Aorta (tissue), 5 donors: ENCODE measurements at places on chromosomes 11 and 22. TPM values are rescaled to one million over a fixed set of nuclear protein-coding genes. Genes with fewer than 3 reads are reported as not detected.

GRCh38 chr11:64357904-64358535, 942 bp upstream of the RPS6KA4 start:
- H3K27ac ChIP-seq = no peak overlapping the region
- H3K27me3 ChIP-seq = no peaks in the 10 kb centered on the region
- no peaks in the 10 kb centered on the region for H3K4me1 ChIP-seq
- H3K36me3 ChIP-seq = peaks cover 2% of the 10 kb centered on the region

DNA sequence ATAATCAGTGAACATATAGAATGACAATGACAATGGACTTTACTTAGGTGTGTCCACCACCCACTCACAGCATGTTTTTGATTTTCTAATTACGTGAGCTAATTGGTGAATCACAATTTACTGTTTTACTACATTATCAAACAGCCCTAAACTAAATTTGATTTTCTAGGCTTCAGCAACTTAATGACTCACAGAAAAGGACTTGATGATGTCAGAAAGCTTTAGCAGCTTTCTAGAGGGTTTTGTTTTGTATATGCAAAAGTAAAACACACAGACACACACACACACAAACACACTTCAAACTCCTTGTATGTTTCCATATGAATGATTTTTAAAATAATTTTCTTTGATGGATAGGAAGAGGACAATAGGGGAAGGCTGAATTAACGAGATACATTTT, 878.6 kb upstream of the CCDC90B start:
- H3K36me3 ChIP-seq = no peaks in the 10 kb centered on the region
- no peaks in the 10 kb centered on the region for H3K4me1 ChIP-seq
- H3K27me3 ChIP-seq = no peaks in the 10 kb centered on the region
- DNase-seq = no peak

DNA sequence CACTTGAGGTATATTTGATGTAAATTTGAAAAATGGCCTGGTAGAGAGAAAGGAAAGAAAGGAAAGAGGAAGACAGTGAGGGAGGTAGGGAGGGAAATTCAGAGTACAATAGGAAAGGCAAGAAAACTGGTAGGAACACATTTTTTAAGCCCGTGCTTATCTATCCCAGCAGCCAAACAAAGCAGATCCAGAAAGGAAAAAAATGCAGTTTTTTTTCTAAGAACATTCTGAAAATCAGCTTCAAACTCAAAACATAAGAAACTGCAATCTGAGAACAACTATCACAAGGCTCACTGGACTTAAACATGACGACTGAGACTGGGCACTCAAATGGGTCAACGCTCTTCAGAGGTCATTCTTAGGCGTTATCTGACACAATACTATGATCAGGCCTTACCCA, 408.3 kb upstream of the DDI1 start:
- DNase-seq = no peak
- H3K4me1 ChIP-seq = no peaks in the 10 kb centered on the region
- H3K4me3 ChIP-seq = no peak overlapping the region

TCN1 gene
- not detected for total RNA-seq
